Stimulated activated CD8-positive, alpha-beta memory T cell treated with anti-CD3 and anti-CD28 coated beads, Interleukin-12 subunit alpha, Interleukin-12 subunit beta, amount 100 ng/mL, for 4 hours (primary cell): ENCODE measurements at places on chromosomes 2 and 18.

- DNase-seq, result no peak
These were observed 18.0 kb downstream of the PTPN18 start for GRCh38 chr2:130373808-130374365.

DNA sequence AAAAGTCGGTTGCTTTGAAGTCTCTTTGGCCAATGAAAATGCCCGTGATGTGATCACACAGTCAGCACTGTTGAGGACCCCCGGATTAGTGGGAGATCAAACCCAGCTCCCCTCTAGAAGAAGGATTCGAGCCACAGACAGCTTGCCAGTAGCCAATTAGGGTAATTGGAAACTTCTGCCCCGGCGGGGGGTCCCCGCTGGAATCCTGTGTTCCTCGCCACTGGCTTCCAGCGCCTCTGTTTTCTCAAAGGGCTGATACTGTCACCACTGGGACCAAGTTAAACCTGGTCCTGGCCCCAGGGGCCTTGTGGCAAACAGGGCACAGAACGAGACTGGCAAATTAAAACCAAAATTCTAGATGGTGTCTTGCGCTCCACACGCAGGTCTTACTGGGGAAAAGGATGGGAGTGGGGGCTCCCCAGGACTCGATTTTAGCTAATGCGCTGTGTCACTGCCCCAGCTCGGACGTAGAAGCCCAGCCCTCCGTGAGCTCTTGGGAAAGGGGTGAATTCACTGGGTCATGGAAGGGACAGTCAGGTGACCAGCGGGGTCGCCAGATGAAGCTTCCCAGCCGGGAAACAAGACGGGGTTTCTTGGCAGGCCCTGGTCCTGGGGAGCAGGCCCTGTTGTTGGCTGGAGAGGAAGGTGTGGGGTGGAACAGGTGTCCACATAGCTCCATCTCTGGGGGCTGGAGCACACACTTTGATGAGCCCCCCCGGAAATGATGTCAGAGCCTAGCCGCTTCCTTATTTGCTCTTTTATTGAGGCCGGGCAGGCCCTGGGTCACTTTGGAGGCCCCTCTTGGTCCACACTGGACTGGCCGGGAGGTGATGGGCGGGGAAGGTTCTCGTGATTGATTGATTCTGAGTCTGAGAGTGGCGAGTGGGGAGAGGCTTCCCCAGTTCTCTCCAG, 90.2 kb downstream of the SMAD7 start:
- DNase-seq, result no peak

- no peak for DNase-seq
These were observed 95.3 kb downstream of the MREG start for GRCh38 chr2:215917953-215918620.

- no peak for DNase-seq
These were observed 87.7 kb downstream of the ZAP70 start for GRCh38 chr2:97801028-97801427.

GRCh38 chr2:102063487-102063911, 71.7 kb downstream of the IL1R2 start:
- no peak for DNase-seq

DNA sequence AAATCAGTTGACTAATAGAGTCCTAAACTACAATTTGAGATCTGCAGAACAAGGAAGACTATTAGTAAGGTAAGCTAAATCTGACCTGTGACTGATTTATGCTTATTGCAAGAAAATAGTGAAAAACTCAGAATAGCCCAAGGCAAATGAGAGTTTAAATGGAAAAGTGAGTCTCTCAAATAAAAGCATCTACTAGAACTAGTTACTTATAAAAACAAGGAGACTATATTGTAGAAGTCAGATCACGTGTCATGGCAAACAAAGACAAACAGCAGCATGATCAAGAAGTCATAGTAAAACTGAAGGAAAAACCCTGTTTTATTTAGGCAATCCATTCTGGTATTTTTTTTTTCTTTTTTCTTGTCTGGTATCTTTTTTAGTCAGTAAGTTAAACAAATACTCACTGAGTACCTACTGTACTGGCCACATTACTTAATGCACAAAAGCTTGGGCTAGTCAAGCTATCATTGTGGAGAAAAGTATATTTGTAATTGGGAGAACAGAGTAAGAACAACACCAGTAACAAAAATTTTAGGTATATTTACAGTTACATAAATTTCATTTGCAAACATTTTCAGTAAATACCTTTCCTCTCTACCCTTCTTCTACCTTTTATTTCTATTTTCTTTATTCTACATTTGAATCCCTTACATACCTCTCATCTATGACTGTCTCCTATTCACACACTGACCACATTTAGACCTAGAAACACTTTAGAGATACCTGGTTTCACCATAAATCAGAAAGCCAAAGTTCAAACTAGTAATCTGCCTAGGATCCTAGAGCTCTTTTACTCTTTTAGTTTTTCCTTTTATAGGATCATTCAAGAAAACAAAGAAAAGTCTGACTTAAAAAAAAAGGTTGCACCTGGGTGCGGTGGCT, 23.7 kb downstream of the CCDC88A start:
- no peak for DNase-seq

DNA sequence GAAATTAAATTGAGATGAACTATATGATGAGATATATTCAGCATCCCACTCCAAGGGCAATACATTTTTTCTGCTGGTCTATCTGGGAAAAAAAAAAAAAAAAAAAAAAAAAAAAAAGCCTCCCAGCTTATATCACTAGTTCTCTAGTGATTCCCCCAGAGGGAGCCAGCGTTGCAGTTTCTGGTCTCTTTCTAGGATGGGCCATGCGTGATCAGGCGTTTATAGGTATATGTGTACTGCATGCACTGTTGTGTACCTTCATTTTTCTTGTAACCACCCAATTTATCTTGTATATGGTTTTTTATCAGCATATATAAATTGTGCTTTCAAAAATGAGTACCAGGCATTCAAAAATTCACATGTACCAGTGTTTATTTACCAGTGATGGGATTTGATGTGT, 35.1 kb downstream of the DCDC2C start:
- no peak for DNase-seq

DNA sequence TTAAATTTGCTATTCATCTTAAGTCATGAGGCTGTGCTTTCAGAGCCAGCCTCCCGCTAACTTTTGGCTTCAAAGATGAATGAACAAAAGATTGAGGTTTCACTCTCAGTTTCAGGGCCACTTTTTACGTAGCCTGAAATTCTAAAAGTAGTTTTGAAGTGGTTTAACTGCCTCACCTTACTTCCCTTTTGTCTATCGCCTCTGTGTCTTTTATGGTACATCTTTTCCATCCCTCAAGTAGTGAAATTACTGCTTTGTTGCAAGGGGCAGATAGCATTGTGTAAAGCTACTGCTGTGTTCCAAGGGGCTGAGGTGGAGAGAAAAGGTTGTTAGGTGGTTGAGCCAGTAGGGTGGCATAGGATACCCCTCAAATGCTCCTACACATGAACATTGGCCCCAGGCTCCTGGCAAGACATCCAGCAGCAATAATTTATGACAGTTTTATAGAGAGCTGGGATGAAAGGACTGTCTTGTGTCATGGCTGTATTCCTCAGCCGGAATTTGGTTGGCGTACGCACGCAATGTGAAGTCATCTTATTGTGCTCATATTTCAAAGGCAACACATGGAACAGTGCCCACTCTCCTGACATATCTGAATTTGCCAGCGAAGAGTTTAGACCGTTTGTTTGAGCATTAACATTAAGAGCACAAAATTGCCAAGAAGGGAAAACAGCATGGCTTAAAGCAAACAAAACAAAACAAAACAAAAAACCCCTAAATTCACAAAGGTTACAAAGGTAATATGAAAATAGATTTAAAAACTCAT, 32.2 kb downstream of the QPCT start:
- no peak for DNase-seq

DNA sequence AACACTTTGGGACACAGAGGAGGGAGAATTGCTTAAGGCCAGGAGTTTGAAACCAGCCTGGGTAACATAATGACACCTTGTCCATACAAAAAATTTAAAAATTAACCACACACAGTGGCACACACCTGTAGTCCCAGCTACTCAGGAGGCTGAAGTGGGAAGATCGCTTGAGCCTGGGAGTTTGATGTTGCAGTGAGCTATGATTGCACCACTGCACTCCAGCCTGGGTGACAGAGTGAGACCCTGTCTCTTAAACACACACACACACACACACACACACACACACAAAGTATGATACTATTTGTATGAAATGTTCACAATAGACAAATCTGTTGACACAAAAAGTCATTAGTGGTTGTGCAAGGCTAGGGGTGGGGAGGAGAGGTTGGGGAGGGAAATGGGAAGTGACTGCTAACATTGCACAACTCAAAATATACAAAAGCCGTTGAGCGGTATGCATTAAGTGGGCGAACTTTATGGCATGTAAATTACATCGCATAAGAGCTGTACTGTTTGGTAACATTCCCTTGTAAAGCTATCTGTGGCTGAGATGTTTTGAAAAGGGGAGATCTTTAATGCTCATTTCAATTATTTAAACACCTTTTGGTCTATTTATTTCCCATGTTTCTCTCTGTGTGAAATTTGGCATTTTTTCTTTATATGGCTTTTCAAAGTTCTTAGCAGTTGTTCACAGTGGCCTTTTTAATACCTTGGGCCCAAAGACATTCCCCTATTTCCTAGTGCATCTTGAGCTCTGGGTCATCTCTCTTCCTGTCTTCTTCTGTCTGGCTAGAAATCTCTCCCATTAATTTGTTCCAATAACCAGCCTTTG, 58.9 kb upstream of the ZNF516 start:
- DNase-seq, result no peak

GRCh38 chr2:40101131-40101575, 322.1 kb upstream of the THUMPD2 start:
- no peak for DNase-seq

- DNase-seq, result no peak
These were observed 1.5 kb downstream of the CTDSP1 start for GRCh38 chr2:218400930-218401881.

DNA sequence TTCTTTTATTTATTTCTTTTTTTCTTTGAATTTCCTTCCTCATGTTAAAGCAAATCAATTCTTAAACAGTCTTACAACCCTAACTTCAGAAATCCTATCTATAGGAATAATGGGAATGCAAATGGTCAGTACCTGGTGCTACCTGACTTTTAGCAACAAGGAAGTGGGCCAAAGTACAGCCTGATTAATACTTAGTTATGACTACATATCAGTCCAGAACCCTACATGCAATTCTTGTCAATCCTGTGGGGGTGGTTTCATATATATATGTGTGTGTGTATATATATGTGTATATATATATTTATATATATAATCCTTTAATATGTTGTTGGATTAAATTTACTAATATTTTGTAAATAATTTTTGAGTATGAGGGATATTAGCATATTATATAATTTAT, 14.8 kb upstream of the TRAPPC8 start:
- DNase-seq, result no peak

DNA sequence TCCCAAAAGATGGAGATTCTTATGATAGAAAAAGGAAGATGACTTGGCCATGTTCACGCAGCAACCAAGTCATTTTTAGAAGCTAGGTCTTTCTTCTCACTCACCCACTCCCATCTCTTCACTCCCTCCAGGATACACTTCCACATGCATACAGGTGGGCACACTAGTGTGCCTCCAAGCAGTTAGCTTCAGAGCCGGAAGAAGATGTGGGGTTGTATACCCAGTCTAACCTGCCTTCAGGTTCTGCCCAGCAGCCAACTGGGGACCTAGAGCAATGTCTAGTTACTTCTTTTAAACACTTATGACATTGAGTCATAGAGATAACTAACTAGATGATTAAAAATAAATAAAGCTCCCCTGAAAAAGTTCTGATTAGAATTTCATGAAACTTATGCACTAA, 21.8 kb upstream of the TANK start:
- DNase-seq, result no peak

GRCh38 chr18:33304277-33304676, 136.2 kb downstream of the CCDC178 start:
- DNase-seq, result no peak

- no peak for DNase-seq
These were observed 115.5 kb downstream of the AGAP1 start for GRCh38 chr2:235609321-235609720.

DNA sequence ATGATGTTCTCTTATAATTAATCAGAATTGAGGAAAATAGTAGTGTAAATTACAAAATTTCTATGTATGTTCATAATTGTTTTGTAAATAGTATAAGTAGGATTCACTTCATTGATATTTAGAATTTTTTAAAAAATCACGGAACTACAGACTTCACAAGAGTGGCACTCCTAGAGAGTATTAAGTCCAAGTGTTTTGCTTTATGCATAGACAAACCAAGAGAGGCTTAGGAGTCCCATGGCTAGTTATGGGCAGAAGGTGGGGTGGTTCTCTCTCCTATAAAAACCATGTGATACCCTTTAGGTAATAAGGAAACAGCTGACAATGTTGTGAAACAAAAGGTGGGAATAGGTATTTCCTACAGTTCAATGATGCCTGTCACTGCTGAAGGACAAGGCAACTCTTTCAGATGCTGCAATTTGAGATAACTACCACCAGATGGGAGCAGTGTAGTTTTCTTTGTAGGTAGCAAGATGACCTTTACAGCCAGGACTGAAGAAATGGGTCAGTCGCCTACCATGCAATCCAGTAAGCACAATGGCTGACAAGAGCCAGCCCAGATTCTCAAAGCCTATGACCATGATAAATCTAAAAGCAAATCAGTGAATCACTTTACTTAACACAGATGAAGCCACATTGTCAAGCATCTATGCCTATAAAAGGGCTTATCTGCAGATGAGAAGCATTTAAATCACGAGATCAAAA, 83.9 kb downstream of the AAK1 start:
- DNase-seq, result no peak

DNA sequence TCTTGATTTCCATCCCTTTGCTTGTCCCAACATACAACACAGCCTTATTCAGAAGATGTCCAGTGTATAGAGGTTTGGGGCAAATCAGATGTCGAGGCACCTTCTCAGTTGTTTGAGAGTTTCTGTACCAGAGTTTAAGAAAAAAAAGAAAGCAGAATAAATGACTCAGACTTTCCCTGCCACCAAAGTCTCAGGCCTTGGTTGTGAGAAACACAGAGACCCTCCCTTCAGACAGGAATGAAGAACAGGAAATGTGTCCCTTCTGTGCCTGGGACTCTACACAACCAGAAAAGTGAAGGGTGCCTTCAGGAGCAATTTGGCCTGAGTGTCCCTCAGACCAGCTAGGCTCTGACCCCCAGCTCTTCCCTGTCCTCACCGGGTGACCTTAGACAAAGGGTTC, 37.3 kb upstream of the REL start:
- no peak for DNase-seq

DNA sequence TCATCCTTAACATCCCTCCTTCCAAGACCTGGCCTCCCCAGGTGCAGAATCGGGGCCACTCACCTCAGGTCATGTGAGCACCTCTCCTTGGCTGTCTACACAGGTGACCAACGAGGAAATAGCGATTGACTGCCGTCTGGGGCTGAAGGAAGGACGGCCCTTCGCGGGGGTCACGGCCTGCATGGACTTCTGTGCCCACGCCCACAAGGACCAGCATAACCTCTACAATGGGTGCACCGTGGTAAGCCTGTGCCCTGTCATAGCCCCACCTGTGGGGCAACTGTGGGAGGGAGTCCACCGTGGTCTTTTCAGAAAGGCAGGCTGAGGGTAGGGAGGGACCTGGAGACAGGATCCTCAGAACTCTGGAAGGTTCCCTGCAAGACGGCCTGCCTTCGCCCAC, 54.3 kb downstream of the BOLA3 start:
- DNase-seq, result no peak

- no peak for DNase-seq
These were observed 10.1 kb downstream of the BAZ2B start for GRCh38 chr2:159606287-159606686.

- no peak for DNase-seq
These were observed 125.6 kb downstream of the BIRC6 start for GRCh38 chr2:32482471-32482870.
